ENCODE measurements at places on chromosomes 7 and 10.
A peak's percentile ranks its signal among the peaks of the same experiment; 100 is the strongest.

- DNase-seq, result no peak
Observed at GRCh38 chr7:151650161-151650560, 130.5 kb upstream of the RHEB start.

DNA sequence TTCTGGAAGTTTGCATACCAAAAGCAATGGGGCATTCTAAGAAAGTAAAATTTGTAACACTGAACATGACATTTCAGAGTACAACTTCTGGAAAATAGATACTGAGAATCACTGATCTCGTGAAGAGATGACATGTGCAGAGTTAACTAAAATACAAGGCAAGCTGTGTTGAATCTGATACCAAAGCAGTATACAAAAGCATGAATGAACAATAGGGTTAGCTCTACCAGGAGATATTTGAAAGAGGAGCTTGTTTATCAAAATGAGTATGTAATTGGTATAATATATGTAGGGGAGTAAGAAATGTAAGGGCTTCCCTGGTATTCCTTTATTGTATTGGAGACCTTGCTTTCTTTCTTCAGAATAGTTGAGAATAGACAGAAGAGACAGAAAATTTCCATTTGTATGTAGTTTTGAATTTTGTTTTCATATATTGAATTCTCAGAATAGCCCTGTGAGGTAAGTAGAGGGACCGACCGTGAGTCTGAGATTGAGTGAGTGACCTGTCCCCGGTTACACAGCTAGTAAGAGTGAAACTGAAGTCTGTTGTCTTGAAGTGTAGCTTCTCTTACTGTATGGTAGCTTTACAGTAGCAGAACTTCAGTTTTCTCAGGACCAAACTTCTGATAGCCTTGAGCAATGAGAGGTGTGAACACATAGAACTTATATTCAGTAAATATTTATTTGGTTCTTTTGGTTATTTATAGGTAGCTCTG is 5.0 kb downstream of the HBP1 start:
- no peak for DNase-seq

DNA sequence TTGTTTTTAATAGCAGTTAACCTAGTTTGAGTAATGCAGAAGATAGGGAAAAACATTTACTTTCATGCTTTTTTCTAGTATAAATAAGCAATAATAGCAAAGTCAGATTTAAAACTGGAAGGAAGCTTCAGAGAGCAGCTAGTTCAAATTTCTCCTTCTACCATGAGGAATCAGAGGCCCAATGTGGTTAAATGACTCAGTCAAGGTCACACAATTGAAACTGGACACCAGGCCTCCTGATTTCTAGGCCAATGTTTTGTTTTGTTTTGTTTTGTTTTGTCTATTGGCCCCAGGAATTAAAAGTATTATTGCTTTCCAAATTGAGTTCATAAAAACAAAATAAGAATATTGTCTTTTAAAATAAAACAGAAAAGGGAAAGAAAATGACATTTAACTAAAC is 122.3 kb downstream of the TRIL start:
- no peak for DNase-seq

DNA sequence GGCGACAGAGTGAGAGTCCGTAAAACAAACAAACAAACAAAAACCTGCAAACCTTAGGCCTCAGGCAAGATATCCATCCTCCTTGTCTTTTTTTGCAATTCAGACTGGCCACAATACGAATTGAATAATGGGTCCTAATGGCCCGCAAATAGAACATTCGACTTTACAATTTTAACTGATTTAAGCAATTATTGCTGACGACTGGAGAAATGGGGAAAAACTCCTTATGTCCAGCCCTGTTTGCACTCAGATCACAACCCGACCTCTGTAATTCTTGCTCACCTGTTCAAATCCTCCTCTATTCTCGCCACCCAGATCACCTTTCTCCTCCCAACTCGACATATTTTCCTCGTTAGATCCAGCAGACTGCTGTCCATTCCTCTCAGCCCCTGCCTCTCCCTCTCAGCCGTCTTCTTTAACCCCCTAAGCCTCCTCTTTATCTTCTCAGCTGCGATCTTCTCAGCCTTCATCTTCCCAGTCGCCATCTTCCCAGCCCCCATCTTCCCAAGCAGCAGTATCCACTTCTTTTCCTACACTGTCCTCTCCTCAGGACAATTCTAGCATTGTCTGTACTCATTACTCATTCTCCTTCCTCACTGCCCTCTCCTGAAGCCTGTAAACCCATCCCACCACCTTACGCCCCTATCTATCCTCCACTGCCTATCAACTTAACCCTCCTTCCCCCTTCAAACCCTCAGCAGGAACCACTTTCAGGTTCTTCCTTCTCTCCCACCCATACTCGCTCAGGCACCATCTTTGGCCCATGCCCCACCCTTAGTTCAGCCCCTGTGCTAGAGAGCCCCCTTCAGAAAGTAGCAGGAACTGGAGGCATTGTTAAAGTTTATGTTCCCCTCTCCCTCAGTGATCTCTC is 61.8 kb downstream of the LRRC17 start:
- no peak for DNase-seq

DNA sequence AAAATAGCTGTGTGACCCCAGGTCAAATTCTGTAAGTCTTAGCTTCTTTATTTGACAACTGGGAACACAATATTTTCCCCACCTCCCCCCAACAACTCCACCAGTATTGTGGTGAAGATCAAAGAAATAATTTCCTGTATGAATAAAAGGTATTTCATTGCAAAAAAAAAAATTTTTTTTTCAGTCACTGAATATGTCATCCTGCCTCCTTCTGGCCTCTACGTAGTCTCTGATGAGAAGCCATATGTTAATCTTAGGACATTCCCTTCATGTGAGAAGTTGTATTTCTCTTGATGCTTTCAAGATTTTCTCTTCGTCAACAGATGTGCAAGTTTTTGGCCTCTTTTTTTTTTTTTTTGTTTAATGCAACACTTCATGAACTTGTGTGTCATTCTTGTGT is 33.0 kb downstream of the ZNF33A start:
- no peak for DNase-seq

GRCh38 chr7:67760971-67761370 is 764.3 kb downstream of the TYW1 start:
- no peak for DNase-seq

DNA sequence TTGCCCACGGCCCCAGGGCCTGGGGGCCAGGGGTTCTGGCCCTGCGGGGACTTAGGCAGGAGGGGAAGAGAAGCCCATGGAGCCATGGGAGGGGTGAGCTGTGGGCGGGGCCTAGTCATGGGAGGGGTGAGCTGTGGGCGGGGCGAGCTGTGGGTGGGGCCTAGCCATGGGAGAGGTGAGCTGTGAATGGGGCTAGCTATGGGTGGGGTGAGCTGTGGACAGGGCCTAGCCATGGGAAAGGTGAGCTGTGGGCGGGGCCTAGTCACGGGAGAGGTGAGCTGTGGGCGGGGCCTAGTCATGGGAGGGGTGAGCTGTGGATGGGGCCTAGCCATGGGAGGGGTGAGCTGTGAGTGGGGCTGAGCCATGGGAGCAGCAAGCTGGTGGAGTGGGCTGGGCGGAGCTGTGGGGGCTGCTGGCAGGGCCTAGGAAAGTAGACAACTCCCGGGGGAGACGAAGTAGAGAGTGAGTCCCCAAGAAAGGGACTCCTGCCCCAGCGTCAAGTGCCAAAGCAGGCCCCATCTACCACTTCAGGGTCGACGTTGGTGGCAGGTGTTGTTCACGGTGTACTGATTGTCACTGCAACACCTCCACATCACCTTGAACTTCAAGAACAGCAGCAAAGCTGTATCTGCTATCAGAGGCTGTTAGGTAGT is 19.2 kb upstream of the TTYH3 start:
- no peak for DNase-seq

GRCh38 chr10:2279711-2280110 is 542.4 kb upstream of the ADARB2 start:
- DNase-seq, result no peak

- no peak for DNase-seq
Observed at GRCh38 chr10:43209651-43210141, 57.2 kb downstream of the RASGEF1A start.

GRCh38 chr7:44286618-44287487 is 38.5 kb downstream of the CAMK2B start:
- DNase-seq, result no peak

- DNase-seq, result no peak
Observed at GRCh38 chr10:95661818-95662217, 5.3 kb upstream of the ALDH18A1 start.

- no peak for DNase-seq
Observed at GRCh38 chr10:113557903-113558321, 5.1 kb downstream of the HABP2 start.

GRCh38 chr10:119139464-119140067 is 25.9 kb downstream of the SFXN4 start:
- peak; percentile 34 for DNase-seq

GRCh38 chr7:22219036-22219435 is 137.9 kb downstream of the RAPGEF5 start:
- DNase-seq, result no peak

- DNase-seq, result no peak
Observed at GRCh38 chr7:82926477-82926876, 236.2 kb downstream of the PCLO start.

DNA sequence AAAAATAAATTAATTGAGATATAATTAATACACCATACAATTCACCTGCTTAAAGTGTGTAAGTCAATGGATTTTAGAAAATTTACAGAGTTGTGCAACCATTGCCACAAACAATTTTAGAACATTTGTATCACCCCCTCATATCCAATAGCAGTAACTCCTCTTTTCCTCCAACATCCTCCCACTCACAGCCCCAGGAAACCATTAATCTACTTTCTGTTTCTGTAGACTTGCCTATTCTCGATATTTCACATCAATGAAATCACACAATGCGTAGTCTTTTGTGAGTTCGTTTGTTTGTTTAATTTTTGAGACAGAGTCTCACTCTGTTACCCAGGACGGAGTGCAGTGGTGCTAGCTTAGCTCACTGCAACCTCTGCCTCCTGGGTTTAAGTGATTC is 13.7 kb upstream of the HERC4 start:
- no peak for DNase-seq

- DNase-seq, result no peak
Observed at GRCh38 chr10:131387018-131387529, 75.6 kb upstream of the TCERG1L start.

DNA sequence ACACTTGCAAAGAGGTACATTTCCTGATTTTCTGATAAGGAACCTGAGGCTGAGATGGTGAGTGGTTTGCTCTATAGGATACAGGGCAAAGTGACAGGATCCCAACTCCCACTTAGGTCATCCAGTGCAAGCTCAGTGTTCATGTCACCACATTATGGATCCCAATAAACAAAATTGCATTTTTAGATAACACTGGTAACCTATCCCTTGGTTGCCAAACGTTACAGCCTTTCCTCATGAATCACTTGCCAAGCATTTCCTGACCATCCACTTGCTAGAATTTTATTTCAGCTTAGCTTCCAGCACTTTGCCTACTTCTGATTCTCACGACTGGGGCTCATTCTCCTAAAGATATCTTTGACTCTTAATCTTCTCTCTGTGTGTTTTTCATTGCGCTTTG is 131.4 kb upstream of the ODAD2 start:
- DNase-seq, result no peak

- no peak for DNase-seq
Observed at GRCh38 chr7:24724451-24725190, 32.6 kb downstream of the GSDME start.

- DNase-seq, result no peak
Observed at GRCh38 chr7:18345641-18346234, 149.8 kb upstream of the HDAC9 start.

DNA sequence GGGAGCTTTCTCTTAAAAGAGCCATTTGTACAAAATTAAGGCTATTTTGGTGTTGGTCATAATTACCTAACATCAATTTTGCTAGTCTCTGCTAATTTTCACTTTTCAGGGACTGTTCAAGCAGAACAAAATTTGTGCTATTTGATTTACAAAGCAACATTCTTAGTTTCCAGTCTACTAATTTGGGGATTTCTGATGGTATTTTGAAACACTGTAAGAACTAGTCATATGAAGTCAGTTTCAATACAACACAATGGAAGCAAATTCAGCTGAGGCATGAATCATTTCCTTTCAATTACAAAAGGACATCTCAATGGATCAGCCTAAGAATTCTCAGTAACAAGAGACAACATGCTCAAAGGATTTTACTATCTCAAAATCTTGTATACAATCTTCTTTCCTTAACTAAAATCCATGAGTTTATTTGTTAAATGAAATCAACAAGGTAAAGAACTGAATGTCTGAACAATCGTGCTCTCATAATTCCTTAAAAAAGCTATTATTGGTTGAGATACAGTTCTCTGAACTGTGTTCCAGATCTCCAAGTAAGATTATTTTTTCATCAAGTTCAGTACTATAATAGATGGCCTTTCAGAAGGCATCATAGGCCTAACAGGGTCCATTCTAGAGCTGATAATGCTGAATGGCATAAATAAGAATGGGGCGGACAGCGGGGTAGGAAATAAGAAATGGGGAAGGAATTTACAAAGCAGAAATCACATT is 144.6 kb downstream of the NRCAM start:
- DNase-seq, result no peak

DNA sequence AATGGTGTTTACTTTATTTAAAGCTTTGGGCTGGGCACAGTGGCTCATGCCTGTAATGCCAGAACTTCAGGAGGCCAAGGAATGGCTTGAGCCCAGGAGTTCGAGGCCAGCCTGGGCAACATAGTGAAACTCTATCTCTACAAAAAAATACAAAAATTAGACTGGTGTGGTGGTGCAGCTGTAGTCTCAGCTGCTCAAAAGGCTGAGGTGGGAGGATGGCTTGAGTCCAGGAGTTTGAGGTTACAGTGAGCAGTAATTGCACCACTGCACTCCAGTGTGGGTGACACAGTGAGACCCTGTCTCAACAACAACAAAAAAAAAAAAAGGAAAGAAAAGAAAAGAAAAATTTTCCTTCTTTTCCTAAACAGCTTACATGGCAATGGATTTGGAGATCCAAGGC is 22.0 kb downstream of the SLC16A9 start:
- DNase-seq, result no peak

DNA sequence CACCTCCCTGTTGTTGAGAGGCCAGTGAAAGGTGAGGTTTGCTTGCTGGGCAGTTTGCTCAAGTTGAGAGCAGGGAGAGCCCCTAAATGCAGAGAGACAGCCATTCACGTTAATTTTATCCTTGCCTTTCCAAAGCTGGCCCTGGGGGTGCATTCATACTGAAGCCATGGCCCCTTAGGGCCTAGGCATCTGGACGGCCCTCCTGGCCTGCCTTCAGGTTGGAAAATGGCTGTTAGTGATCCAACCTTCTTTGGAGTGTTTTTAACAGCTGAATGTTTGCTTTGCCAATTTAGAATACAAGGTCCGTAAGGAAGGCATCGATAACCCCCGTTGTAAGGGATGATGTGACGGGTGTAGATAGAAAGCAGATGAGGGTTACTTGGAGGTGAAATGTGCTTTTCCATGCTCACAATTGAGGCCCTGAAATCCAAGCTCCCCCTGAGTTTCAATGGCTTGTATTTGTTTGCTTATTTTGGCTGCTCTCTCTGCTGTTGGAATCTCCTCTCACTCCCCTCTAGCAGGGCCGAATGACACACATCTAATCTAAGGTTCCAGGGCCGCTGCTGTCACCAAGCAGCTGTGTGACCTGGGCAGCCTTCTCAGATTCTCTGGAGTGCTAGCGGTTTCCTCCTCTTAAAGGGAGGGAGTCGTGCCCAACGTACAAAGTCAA is 171.6 kb upstream of the MKI67 start:
- DNase-seq, result no peak

- no peak for DNase-seq
Observed at GRCh38 chr7:112001091-112001826, 204.9 kb downstream of the DOCK4 start.

GRCh38 chr10:110273474-110273873 is 31.2 kb downstream of the SMNDC1 start:
- no peak for DNase-seq

- no peak for DNase-seq
Observed at GRCh38 chr10:14879928-14880193, 1.2 kb downstream of the SUV39H2 start.

GRCh38 chr7:37901890-37902524 is 14.6 kb downstream of the SFRP4 start:
- no peak for DNase-seq

- DNase-seq, result no peak
Observed at GRCh38 chr10:119197921-119198320, 9.4 kb upstream of the GRK5 start.
